ENCODE measurements at places on chromosomes 5 and 9. TPM values are rescaled to one million over a fixed set of nuclear protein-coding genes. Genes with fewer than 3 reads are reported as not detected.

The CCL28 gene
- 22.8 TPM for total RNA-seq

The CAVIN4 gene
- 0.45 TPM for total RNA-seq

The FRMD3 gene
- total RNA-seq, result 0.82 TPM

The DMRT3 gene
- not detected for total RNA-seq

The MLANA gene
- not detected for total RNA-seq

The SUB1 gene
- total RNA-seq, result 263 TPM

The RAI14 gene
- 0.41 TPM for total RNA-seq

The SLC36A3 gene
- not detected for total RNA-seq

The LHX3 gene
- total RNA-seq, result not detected

The URM1 gene
- 41.4 TPM for total RNA-seq
